ENCODE measurements at places on chromosomes 7 and 10.

GRCh38 chr7:140176122-140176701, 571 bp downstream of the KDM7A start:
- no peak for DNase-seq

GRCh38 chr7:130741331-130741995, 7.5 kb upstream of the KLF14 start:
- no peak for DNase-seq

DNA sequence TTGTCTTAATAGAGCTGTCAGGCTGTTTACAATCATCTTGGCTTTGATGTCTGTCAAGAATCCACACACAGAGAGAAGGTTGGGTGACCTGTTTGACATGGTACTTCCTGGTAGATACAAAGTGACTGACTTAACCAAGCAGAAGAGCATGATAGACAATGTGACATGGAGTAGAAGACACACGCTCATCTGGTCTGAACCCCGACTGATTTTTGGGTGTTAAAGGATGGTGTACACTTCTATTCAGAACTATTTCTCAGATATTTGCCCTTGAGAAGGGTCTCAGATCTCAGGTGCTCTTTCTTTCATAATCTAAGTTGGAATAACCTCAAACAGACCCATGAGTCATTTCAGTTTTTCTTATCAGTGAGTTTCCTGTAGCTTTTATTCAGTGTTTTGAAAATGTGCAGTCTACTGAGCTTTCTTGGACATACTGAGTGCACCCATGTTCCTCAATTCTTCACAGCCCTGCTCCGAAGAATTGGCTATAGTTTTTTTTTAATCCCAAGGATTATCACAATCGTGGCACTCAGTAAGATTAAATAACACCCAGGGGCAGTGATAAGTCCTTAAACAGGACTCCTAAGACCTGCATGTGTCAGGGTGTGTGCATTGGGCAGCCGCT, 46.4 kb upstream of the NXPH1 start:
- DNase-seq, result no peak

GRCh38 chr7:44884621-44885393, 523 bp downstream of the PURB start:
- peak; percentile 67 for DNase-seq

GRCh38 chr7:70406186-70406949, 725.6 kb upstream of the GALNT17 start:
- no peak for DNase-seq
